Activated naive CD8-positive, alpha-beta T cell treated with anti-CD3 and anti-CD28 coated beads for 36 hours (primary cell): ENCODE measurements at places on chromosomes 3 and 15. TPM values are rescaled to one million over a fixed set of nuclear protein-coding genes. Genes with fewer than 3 reads are reported as not detected.

GRCh38 chr15:90297021-90297420 lies 31.5 kb downstream of the NGRN start:
- H3K4me1 ChIP-seq: peaks cover 3% of the 10 kb centered on the region
- H3K27me3 ChIP-seq: no peaks in the 10 kb centered on the region
- no peak for DNase-seq
- H3K36me3 ChIP-seq: no peaks in the 10 kb centered on the region
- H3K27ac ChIP-seq: no peak overlapping the region

DISP2 gene
- 0.14 TPM for total RNA-seq

GRCh38 chr15:50018491-50018890 lies 100.5 kb downstream of the ATP8B4 start:
- H3K4me1 ChIP-seq: no peaks in the 10 kb centered on the region
- no peak overlapping the region for H3K27ac ChIP-seq
- no peaks in the 10 kb centered on the region for H3K36me3 ChIP-seq
- DNase-seq: no peak

GRCh38 chr3:28050885-28051284 lies 190.5 kb upstream of the CMC1 start:
- peaks cover 29% of the 10 kb centered on the region for H3K4me1 ChIP-seq
- H3K36me3 ChIP-seq: peaks cover 2% of the 10 kb centered on the region
- no peaks in the 10 kb centered on the region for H3K27me3 ChIP-seq
- peak overlapping the region; percentile 2 for H3K4me3 ChIP-seq

SLC24A5 gene
- total RNA-seq: not detected

DNA sequence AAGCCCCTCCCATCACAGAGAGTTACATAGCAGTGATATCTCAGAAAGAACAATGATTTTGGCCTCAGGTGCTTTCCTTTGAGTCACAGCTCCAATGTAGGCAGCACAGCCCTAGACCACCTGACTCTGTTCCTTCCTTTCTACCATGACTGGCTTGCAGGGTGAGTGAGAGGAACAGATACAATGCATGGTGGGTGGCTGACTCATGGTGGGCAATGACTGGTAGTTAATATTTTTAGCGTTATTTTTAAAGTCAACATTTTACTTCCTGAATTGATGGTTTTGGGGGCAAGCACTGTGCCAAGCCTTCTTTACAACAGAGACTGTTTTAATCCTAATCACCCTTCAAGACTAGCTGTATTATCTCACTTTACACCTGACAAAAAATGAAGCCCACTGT lies 32.8 kb upstream of the ST3GAL6 start:
- DNase-seq: peak; percentile 8
- H3K36me3 ChIP-seq: no peaks in the 10 kb centered on the region
- peaks cover 17% of the 10 kb centered on the region for H3K4me1 ChIP-seq
